Stimulated activated CD8-positive, alpha-beta memory T cell treated with anti-CD3 and anti-CD28 coated beads, Interleukin-2, amount 100 ng/mL, for 1 hour (primary cell): ENCODE measurements at places on chromosomes 16 and 17.

GRCh38 chr17:60398227-60398959 lies 6.5 kb upstream of the USP32 start:
- DNase-seq: no peak

DNA sequence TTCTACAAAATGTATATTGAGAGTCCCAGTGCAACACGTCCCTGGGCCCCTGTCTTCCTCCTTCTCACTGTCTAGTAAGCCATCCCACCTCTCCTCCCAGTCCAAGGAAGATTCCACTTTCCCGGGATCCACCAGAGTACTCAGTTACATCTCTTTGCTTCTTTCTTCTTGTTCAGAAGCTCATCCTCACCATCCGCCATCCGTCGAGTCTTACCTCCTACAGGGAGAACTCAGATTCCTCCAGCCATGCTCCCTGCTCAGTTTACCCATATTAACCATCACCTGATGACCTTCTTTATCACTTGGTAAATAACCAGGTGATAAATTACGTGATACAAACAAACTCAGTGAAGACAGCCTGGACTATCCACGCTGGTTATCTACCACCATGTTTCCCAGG lies 57.1 kb downstream of the CYTH1 start:
- no peak for DNase-seq

- DNase-seq: no peak
Observed at GRCh38 chr16:81106826-81107503, 10.8 kb upstream of the GCSH start.

GRCh38 chr17:40555296-40556190 lies 9.7 kb downstream of the CCR7 start:
- DNase-seq: no peak

DNA sequence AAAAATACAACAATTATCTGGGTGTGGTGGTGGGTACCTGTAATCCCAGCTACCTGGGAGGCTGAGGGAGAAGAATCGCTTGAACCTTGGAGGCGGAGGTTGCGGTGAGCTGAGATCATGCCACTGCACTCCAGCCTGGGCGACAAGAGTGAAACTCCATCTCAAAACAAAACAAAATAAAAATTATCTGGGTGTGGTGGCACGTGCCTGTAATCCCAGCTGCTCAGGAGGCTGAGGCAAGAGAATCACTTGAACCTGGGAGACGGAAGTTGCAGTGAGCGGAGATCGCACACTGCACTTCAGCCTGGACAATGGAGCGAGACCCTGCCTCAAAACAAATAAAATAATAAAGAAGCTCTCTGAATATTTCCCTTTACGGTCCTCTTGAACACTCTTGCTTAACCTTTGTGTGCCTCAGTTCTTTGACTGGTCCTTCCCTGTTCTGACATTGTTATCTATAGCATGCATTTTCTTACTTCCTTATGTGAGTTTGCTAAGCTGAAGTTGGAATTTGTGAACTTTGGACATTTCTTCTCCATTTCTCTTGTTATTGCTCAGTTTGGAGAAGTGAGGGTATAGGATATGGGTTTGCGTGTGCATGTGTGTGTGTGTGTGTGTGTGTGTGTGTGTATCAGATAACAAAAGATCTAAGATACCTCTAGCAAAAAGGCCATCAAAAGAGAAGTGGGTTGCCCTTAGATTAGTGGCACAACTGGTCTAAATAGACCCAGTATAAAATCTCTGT lies 29.7 kb upstream of the WSB1 start:
- DNase-seq: no peak

GRCh38 chr17:30352240-30352814 lies 18.5 kb upstream of the TMIGD1 start:
- no peak for DNase-seq
